ENCODE measurements at places on chromosomes 2 and 18.

- DNase-seq: no peak
Measured at GRCh38 chr2:170340693-170341068, 162.7 kb downstream of the MYO3B start.

- DNase-seq: no peak
Measured at GRCh38 chr18:44805643-44806042, 125.0 kb downstream of the SETBP1 start.

GRCh38 chr18:76709659-76710645 lies 112.4 kb upstream of the ZNF236 start:
- DNase-seq: peak; percentile 19

DNA sequence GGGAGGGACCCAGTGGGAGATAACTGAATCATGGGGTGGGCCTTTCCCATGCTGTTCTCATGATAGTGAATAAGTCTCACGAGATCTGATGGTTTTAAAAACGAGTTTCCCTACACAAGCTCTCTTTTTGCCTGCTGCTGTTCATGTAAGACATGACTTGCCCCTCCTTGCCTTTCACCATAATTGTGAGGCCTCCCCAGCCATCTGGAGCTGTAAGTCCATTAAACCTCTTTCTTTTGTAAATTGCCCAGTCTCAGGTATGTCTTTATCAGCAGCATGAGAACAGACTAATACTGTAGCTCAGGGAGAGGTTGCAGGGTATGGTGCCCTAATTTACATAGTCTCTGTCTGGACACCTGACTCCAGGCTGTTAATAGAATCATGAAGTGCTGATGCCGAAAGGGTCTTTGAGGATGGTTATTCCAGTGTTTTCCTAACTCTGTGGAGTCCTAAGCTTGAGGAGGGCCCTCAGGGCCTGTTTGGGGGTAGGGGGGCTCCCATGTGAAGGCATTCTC lies 343.2 kb downstream of the ALK start:
- DNase-seq: no peak

GRCh38 chr2:32931945-32932709 lies 14.6 kb upstream of the LTBP1 start:
- DNase-seq: no peak
